ENCODE measurements at places on chromosomes 5 and 9. TPM values are rescaled to one million over a fixed set of nuclear protein-coding genes. Genes with fewer than 3 reads are reported as not detected.

The NSUN2 gene
- total RNA-seq = 19.0 TPM

The PLPP7 gene
- 1.4 TPM for total RNA-seq

The PCDHB2 gene
- total RNA-seq = 0.63 TPM

The OR1N1 gene
- not detected for total RNA-seq

The PPP2R2B gene
- total RNA-seq = 0.94 TPM

The KIF27 gene
- 5.3 TPM for total RNA-seq

The CDC26 gene
- total RNA-seq = 18.0 TPM

The CDX1 gene
- not detected for total RNA-seq

The EXOSC3 gene
- total RNA-seq = 16.8 TPM
